ENCODE measurements at places on chromosomes 12 and 14.

DNA sequence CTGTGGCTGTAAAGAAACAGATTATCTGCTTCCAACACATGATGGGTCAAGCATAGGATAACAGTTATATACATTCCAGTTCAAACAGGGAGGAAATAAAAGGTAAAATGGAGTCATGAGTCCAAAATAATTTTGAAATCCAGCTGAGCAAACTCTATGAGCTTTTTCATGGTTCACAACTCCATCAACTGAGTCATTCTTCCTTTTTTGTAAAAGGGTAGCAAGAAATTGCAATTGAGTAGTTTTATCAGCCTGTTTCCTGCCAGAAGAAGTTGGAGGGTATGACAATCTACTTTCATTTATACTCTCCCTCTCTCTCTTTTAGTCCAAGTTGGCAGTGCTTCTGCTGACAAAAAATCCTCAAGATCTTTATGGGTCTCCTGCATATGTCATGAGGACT lies 95.6 kb downstream of the CPNE8 start:
- DNase-seq, result no peak

GRCh38 chr14:74610866-74611649 lies 979 bp downstream of the LTBP2 start:
- DNase-seq, result no peak

DNA sequence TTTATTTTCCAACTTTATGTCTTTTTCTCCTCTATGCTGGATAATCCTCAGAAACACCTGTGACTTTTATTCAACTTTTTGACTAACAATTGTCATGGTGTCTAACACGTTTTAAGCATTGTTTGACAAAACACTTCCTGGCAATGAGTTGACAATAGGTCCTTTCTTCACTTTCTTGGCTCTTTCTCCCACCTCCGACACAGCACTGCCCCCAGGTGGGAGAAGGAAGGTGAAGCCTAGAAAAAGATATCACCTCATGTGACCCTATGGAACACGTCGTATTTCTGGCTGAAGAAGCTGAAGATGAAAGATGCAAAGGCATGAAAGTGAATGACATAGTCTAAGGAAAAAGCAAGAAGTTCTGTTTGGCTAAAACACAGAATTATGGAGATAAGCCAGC lies 430.0 kb downstream of the ETNK1 start:
- DNase-seq, result no peak

- no peak for DNase-seq
Measured at GRCh38 chr12:55757701-55758100, 14.8 kb downstream of the GDF11 start.

DNA sequence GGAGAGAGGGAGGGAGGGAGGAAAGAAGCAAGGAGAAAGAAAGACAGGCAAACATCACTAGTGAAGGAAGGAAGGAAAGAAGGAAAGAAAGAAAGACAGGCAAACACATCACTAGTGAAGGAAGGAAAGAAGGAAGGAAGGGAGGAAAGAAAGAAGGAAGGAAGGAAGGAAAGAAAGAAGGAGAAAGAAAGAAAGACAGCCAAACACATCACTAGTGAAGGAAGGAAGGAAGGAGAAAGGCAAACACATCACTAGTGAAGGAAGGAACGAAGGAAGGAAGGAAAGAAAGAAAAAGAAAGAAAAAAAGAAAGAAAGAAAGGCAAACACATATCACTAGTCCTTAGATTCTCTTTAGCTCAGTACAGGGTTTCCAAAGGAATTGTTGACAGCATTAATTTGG lies 5.3 kb downstream of the FZD10 start:
- no peak for DNase-seq

GRCh38 chr12:113464852-113465719 lies 6.6 kb downstream of the LHX5 start:
- DNase-seq, result no peak

DNA sequence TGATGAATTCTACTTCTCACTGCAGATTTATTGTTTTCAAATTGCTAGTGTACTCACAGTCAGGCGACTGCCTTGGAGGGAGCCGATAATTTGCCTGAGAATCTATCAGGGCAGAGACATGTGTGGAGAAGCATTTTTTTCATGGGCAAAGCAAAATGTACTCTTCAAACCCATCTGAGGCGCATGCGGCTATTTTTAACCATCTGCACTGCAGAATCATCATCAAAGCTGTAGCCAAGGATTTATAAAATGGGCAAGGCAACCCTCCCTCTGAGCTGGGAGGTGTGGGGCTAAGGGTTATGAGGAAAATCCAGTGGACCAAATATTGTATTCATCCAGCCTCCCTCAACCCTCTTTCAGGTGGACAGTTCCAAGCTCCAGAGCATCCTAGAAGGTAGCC lies 37.7 kb downstream of the BEST3 start:
- DNase-seq, result no peak

GRCh38 chr12:132287391-132288238 lies 41.8 kb downstream of the GALNT9 start:
- DNase-seq, result no peak

DNA sequence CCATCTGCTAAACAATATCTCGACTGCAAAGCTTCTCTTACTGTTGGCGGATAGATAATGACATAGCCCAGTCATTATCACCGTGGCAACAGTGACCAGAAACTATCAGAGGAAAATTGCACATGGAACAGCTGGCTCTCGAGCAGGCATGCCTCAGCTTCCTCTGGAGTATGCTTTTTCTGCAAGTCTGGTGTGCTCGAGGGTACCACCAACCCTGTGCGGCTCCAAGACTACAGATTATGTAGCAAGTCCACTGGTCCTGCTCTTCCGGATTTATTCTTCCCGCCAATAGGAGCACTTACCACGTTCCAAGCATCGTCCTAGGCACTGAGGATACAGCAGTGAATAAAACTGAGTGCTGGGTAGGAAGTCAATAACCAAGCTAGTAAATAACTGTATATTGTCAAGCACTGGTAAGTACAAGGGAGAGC lies 1.4 kb upstream of the GLRX5 start:
- no peak for DNase-seq

DNA sequence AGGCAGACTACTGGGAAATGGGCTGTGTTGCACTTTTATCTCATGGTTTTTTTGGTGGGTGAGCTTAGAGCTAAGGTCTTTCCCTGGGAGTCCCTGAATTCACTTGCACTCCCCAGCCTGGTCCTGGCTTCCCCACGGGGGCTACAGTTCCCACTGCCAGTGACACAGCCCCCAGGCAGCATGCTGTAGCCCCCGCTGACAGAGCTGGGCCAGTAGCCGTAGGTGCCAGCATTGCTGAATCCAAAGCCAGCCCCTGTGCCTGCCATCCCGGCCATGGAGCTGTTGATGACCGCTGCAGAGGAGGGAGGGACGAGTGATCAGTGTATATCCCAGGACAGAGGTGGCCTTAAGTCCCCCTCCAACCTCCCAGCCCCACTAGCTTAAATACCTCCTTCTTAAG lies 6.9 kb upstream of the KRT72 start:
- no peak for DNase-seq

- no peak for DNase-seq
Measured at GRCh38 chr12:57152639-57153038, 5.2 kb upstream of the LRP1-AS start.

- DNase-seq, result no peak
Measured at GRCh38 chr14:77243853-77244252, 27.2 kb downstream of the NGB start.

DNA sequence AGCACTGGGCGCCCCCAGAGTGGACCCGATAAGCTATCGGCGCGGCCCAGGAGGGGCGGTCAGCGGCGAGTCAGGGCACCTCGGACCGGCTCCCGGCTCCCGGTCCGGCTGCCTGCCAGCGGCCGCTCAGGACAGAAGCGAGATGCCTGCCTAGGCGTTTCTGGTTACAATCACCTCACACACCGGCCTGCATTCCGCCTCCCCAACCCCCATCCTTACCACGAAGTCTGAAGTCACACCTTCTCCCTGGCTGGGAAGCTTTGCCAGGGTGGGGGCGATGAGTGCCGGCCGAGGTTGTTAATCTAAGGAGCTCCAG lies 42.6 kb upstream of the TBX5 start:
- no peak for DNase-seq

- DNase-seq, result no peak
Measured at GRCh38 chr14:104096751-104097700, 11.5 kb downstream of the ASPG start.

DNA sequence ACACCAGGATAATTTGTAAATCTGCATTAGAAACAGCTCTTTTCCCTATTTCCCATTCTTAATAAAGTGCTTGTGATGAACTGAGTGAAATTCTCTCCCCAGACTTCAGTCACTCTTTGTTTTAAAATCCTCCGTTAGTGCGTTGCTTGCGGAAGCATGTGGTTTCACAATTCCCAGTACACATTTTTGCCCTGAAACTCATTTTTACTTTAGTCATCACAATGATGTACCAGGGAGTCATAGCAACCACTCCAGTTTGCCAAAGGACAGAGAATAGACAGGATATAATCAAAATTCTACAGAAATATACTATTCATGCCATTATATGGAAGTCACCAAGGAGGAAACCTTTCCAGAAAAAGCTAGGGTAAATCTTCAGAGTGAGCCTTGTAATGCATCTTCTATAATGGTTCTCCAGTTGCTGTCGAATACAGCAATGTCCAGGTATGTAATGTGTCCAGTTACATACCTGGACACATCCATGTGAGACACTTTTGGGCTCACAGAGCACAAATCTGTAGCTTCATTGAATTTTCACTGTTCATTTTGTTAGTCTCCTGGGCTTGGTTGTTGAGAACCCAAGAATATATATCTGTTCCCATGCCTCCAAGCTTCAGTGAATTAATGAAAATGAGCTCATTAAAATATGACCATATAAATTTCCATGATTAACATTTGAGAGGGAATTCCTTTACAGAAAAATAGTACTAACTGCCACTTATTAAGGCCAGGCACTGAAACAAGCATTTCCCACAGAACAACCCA lies 57.8 kb downstream of the GPR135 start:
- DNase-seq, result no peak

GRCh38 chr12:15788233-15789219 lies 662 bp downstream of the EPS8 start:
- no peak for DNase-seq

GRCh38 chr14:50624447-50624846 lies 43.7 kb downstream of the SAV1 start:
- DNase-seq, result no peak

GRCh38 chr12:117395766-117396165 lies 34.3 kb upstream of the NOS1 start:
- DNase-seq, result no peak

DNA sequence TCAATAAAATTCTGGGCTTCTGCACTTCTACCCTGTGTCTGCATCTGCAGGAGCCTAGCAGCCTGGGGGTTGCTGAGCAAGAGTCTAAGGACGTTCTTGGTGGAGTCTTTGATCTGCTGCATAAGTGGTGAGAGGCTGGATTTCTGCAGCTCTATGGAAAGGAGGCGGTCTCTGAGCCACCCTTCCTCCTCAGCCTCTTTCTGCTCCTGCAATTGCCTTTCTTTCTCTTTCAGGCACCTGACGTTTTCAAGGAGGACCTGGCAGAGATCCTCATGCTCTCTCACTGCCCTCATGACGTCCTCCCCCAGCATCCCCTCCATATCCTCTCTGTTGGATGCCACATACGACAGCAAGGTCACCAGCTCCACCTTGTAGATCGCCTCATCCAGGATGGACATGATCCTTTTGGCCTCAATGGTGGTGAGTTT lies 13.6 kb upstream of the TPCN1 start:
- DNase-seq, result no peak

GRCh38 chr12:95857799-95858198 lies 953 bp upstream of the SNRPF start:
- DNase-seq, result no peak

GRCh38 chr12:111360325-111360930 lies 8.5 kb downstream of the PHETA1 start:
- no peak for DNase-seq

DNA sequence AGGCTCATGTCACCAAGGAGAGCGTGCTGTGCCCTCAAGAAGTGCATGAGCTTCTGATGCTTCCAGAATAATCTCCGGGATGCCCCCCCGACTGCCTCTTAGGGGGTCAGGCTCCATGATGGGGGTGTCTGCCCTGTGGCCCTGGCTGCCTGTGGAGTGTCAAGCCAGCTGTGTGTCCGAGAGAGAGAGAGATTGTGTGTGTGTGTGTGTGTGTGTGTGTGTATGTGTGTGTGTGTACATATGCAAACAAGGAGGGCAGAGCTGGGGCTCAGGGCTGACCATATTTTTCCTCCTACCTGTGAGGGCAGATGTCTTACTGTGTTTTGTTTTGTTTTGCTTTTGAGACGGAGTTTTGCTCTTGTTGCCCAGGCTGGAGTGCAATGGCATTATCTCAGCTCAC lies 5.6 kb upstream of the ALDH2 start:
- no peak for DNase-seq

- DNase-seq, result no peak
Measured at GRCh38 chr12:119989361-119989730, 310 bp downstream of the BICDL1 start.

DNA sequence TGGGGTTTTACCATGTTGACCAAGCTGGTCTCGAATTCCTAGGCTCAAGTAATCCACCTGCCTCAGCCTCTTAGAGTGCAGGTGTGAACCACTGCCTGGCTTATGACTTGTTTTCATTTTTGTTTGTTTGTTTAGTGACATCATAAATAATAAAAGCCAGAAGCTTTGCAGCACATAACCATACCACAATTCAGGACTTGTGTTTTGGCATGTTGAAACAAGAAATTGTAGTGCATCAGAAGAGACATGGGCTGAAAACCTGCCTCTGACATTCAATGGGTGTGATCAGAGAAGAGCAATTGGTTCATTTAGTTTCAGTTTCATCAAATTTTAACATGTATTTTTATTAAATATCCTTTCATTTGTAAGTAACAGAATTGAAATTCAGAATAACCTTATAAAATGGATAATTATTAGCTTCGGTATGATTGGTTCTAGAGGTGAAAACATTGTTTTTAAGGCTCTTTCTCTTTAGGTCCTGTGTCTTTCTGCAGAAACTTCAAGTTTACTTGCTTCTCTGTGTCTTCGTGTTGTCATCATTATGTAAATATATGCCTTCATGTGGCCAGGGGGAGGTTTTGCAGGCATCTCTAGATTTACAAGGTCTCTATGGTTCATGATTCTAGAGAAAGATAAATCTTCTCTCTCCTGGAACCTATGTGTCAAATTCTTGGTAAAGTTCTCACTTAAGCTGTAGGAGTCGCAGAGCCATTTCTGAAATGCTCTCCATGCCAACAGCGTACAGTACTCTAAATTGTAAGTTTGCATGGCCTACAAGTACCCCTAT lies 312.0 kb downstream of the KCNC2 start:
- no peak for DNase-seq

GRCh38 chr12:111224186-111225066 lies 144.5 kb downstream of the PHETA1 start:
- DNase-seq, result no peak

- no peak for DNase-seq
Measured at GRCh38 chr12:15183821-15184220, 37.4 kb downstream of the RERG start.

DNA sequence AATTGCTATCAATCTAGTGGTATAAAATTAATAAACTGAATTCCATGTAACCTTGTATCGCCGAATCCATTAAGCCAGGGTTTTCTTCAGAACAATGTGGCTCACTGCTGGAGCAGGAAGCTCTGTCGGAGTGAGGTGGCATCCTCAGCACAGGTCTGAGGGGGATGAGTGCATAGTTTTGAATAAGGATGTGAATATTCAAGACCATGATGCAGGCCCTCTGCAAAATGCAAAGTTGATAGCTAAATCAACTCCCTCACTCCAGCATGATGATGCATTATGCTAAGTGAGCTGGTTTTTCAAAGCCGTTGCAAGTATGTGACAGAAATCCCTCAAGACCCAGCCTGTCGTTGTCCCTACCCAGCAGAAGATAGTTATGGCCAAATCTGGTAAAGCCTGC lies 53.0 kb downstream of the TRIM9 start:
- no peak for DNase-seq
